ENCODE measurements at places on chromosomes 4 and X. TPM values are rescaled to one million over a fixed set of nuclear protein-coding genes. Genes with fewer than 3 reads are reported as not detected.

GRCh38 chr4:150859453-150859852 is 155.6 kb downstream of the LRBA start:
- no peak for DNase-seq

- DNase-seq, result no peak
Measured at GRCh38 chr4:48958582-48958981, 27.5 kb upstream of the CWH43 start.

- DNase-seq, result no peak
Measured at GRCh38 chr4:148574502-148574901, 132.3 kb upstream of the NR3C2 start.

DNA sequence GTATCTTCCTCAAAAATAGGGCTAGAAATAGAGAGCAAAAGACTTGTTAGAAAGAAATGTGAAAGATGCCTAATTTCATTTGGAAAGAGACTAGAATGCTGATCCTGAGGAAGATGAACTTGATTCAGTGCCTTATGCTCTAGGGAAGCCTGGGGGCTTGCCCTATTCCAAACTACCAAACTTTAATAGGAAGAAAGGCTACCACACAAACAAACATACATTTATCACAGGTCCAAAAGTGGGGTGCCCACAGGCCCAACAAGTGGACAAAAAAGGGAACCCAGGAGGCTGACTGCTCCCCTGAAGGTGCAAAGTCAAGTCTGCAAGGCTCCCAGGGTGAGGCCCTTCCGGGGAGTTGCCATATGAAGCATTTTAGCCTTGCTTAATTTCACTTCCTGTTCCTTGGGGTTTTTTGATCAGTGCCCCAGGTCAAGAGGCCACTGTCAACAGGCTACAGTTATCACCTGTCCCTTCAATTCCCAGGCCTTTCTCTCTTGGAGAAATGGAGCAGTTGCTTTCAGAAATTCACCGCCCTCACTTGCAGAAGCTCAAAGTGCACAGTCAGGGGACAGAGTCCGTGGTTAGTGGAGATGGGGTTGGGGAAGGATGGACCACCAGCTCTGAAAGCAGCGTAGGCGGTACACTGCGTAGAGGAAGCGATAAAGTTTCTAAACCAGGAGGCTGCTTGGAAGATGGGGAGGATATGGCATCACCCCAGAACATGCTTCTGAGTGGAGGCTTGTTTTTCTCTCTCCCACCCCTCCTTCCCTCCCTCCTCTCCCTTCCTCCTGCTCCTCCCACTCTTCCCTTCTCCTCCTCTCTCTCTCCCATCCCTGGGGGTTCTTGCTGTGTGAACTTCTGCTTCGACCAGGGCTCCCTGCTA is 36.4 kb downstream of the TMEM154 start:
- no peak for DNase-seq

- DNase-seq, result no peak
Measured at GRCh38 chr4:82851885-82852750, 38.8 kb downstream of the SEC31A start.

GRCh38 chr4:143085224-143085623 is 99.5 kb upstream of the USP38 start:
- DNase-seq, result no peak

The PHF8 gene
- total RNA-seq, result 21.3 TPM

The SHROOM4 gene
- total RNA-seq, result 8.0 TPM

The PDE6B gene
- total RNA-seq, result 1.4 TPM

The PCDH10 gene
- 2.3 TPM for total RNA-seq

The CPE gene
- 383 TPM for total RNA-seq
